ENCODE measurements at places on chromosomes 4 and X. TPM values are rescaled to one million over a fixed set of nuclear protein-coding genes. Genes with fewer than 3 reads are reported as not detected.
A peak's percentile ranks its signal among the peaks of the same experiment; 100 is the strongest.

- DNase-seq, result peak; percentile 78
Observed at GRCh38 chrX:132467026-132467425, 21.8 kb downstream of the MBNL3 start.

The VCX2 gene
- total RNA-seq, result not detected

The NAP1L2 gene
- under 0.01 TPM for total RNA-seq

The CENPE gene
- total RNA-seq, result 15.5 TPM

DNA sequence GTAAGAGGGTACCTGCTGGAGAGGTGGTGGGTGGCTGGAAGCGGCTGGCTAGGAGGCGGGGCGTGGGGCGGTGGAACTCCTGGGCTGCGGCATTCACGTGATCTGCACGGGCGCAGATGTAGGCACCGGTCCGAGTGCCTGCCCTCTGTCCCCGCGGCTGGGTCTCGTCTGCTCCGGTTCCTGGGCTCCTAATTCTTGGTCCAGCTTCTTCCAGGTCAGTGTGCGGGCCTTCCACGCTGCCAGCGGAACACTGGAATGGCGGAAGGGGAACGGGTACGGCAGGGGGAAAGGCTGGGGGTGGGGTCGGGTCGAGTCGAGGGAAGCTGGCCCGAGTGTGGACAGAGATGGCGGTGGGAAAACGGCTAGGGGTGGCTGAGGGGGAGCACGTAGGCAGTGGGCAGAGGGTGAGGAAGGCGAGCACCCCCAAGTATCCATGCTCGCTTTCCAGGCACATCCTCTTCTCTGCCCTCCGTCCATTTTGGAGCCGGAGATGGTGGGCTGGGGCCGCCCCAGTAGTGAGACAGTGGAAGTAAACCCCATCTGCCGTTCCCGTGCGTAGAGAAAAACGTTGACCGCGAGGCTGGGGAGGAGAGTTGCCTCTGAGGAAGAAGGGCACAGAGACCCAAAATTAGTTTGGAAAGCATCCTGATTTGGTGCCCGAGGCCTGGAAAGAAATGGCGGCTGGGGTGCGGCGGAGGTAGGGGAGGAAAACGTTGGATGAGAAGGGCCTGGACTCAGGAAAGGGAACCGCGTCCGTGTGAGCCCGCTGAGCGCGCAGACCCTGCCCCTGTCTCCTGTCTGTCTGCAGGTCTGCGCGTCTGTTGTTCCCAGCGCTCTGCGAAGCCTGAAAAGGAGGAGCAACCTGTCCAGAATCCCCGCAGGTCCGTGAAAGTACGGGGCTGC lies at the start of gene TCEAL4:
Gene TCEAL4, plus strand, starts transcription at position 105 of the 903 bp plus-strand sequence. CDS start 1,161 bp downstream, outside the sequence.
- DNase-seq, result peak; percentile 23

DNA sequence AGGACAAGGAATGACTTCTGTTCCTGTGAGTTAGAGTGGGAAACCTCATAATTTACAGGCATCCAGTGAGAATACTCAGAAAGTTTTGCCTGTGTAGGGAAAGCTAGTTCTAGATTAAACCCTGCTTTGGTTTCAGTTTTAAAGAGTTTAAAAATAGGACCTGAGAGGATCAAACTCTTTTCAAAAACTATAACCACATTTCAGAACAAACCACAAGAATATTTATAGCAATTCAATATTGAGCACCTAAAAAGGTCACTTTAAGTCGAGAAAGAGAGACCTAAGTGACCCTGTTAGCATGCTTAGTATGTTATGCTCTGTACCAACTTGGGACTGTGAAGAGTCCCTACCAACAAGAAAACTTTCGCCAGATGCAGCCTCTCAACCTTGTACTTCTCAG lies 17.4 kb upstream of the PWWP3B start:
- no peak for DNase-seq
